Caco-2 (cell line): ENCODE measurements at places on chromosomes 3 and 15.

DNA sequence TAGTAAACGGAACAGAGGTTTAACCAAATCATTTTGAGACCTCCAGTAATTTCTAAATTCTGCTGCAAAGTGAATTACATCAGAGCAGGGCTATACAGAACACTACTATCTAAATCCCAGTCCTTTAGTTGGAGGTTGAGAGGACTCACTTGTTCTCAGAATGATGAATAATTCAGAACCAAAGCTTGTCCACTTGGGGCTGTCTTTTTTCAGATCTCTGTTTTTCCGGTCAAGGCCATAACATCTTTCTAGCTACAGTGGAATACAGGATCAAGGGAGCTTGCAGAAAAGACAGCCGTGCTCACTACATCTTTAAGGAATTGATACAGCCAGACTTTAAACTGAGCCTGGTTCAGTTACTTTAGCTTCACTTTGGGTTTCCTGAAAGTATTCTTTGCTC lies 194.5 kb downstream of the EFHB start:
- no peak overlapping the region for H3K27ac ChIP-seq
- no peak overlapping the region for H3K4me3 ChIP-seq
- H3K36me3 ChIP-seq: no peaks in the 10 kb centered on the region
- DNase-seq: no peak
- H3K27me3 ChIP-seq: no peaks in the 10 kb centered on the region
- H3K4me1 ChIP-seq: peaks cover 22% of the 10 kb centered on the region

GRCh38 chr3:18489939-18490338 lies 64.8 kb upstream of the SATB1 start:
- H3K36me3 ChIP-seq: no peaks in the 10 kb centered on the region
- no peak overlapping the region for H3K27ac ChIP-seq
- no peak for DNase-seq

- DNase-seq: no peak
- no peaks in the 10 kb centered on the region for H3K36me3 ChIP-seq
- H3K27me3 ChIP-seq: no peaks in the 10 kb centered on the region
- H3K4me1 ChIP-seq: no peaks in the 10 kb centered on the region
- H3K27ac ChIP-seq: no peak overlapping the region
These were observed 60.0 kb upstream of the WNT5A start for GRCh38 chr3:55546866-55547669.

DNA sequence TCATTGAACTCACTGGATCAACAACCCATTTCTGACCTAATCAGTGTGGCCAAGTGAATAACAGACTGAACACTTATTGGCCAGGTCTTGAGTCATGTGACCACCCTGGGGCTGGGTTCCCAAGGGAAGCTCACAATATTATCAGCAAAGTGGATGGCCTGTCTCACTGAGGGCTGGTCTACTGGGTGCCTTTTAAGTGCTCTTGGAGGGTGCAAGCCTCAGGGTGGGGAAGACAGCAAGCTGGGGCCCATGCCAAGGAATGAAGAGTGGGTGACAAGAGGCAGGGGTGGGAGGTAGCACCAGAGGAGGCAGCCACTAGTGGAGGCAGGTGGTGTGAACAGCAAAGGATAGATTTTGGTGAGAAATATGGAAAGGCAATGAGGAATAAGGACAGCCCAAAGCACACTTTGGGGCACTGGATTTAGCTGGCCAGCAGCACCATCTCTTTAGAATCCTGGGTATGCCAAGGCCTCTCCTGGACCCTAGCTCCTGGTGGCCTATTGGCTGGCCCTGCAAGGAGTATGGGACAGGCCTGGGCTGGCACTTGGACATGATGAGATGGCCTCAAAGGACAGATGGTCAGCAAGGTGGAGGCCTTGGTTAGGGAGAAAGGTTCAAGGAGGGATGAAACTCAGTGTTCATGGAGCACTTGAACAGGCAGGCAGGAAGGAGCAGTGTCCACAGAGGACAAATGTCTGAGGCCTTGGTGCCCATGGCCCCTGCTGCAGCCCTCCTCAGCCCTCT lies 34.2 kb downstream of the HMCES start:
- H3K36me3 ChIP-seq: no peaks in the 10 kb centered on the region
- H3K27ac ChIP-seq: peak overlapping the region; percentile 19
- H3K4me3 ChIP-seq: no peak overlapping the region
- no peak for DNase-seq

- no peak overlapping the region for H3K4me3 ChIP-seq
- H3K36me3 ChIP-seq: no peaks in the 10 kb centered on the region
- H3K4me1 ChIP-seq: no peaks in the 10 kb centered on the region
- no peak overlapping the region for H3K27ac ChIP-seq
- no peaks in the 10 kb centered on the region for H3K27me3 ChIP-seq
These were observed 210.3 kb downstream of the ULK4 start for GRCh38 chr3:41751597-41751996.

- H3K4me3 ChIP-seq: peak within 1 kb of the TSS; percentile 86
- no peak for DNase-seq
- H3K4me1 ChIP-seq: peaks cover 13% of the 10 kb centered on the region
- H3K36me3 ChIP-seq: peaks cover 4% of the 10 kb centered on the region
- no peaks in the 10 kb centered on the region for H3K27me3 ChIP-seq
These were observed at the start of gene SERINC4 for GRCh38 chr15:43799945-43800285. SERINC4 (minus strand) TSS chr15:43800220; CDS start chr15:43799986, 234 bp downstream.

- peaks cover 5% of the 10 kb centered on the region for H3K27me3 ChIP-seq
- no peak for DNase-seq
- H3K4me1 ChIP-seq: no peaks in the 10 kb centered on the region; the same call in 1 of the 2 replicates
These were observed 591 bp downstream of the PROK2 start for GRCh38 chr3:71784201-71784913.

GRCh38 chr3:29183346-29184087 lies 97.4 kb upstream of the RBMS3 start:
- DNase-seq: no peak
- H3K27me3 ChIP-seq: no peaks in the 10 kb centered on the region
- no peak overlapping the region for H3K27ac ChIP-seq
- H3K4me1 ChIP-seq: no peaks in the 10 kb centered on the region
- H3K36me3 ChIP-seq: no peaks in the 10 kb centered on the region

DNA sequence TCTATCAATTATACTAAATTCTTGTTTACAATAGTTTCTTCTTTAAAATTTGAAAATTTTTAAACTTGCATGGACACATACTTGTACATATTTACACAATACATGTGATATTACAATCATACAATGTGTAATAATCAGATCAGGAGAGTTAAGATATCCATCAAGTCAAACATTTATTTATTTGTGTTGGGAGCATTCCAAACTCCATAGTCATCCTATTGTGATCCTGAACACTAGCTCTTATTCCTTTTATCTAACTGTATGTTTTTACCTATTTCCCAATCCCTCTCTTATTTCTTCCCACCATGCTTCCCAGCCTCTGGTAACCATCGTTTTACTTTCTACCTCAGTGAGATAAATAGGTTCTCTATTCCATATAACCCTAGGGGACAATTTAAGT lies 1219.2 kb downstream of the ZPLD1 start:
- H3K4me1 ChIP-seq: no peaks in the 10 kb centered on the region
- DNase-seq: no peak
- H3K27me3 ChIP-seq: no peaks in the 10 kb centered on the region
- no peaks in the 10 kb centered on the region for H3K36me3 ChIP-seq

- no peak overlapping the region for H3K27ac ChIP-seq
- no peaks in the 10 kb centered on the region for H3K36me3 ChIP-seq
- DNase-seq: no peak
- H3K4me3 ChIP-seq: no peak overlapping the region
- peaks cover 6% of the 10 kb centered on the region for H3K4me1 ChIP-seq
- H3K27me3 ChIP-seq: no peaks in the 10 kb centered on the region
These were observed 369.2 kb upstream of the IL12A start for GRCh38 chr3:159619341-159619885.

DNA sequence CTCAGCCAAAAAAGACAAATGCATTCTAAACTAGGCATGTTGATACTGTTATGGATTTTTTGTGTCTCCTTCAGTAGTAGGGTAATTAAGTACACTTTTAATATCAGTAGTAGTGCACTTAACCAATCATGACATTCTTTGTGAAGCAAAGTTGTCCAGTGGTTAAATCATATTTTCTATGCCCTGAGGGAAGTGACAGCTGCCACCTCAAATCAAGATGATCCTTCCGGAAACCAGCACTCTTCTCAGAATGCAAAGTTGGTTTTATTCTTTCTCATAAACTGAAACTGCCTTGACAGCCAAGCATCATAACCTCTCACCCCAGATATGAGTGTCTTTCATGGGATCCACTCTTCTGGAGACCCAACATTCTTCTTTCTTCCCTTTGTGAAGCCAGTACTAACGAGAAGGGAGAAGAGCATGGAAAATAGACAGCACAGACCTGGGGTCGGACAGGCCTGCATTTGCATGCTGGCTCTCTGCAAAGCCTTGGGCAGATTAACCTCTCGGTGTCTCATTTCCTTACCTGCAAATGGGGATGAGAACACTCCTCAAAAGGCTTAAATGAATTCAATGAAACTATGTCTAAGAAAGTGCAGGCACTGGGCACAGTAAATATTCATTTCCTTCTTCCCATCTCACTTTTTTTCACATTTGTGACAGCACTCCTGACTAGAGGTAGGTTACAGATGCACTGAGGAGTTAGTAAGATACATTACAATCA lies 13.2 kb downstream of the AAGAB start:
- DNase-seq: no peak
- no peaks in the 10 kb centered on the region for H3K27me3 ChIP-seq
- no peaks in the 10 kb centered on the region; the same call in 1 of the 2 replicates for H3K36me3 ChIP-seq
